Left renal cortex interstitium (tissue), 4 donors: ENCODE measurements at places on chromosomes 3 and 15. TPM values are rescaled to one million over a fixed set of nuclear protein-coding genes. Genes with fewer than 3 reads are reported as not detected.

DNA sequence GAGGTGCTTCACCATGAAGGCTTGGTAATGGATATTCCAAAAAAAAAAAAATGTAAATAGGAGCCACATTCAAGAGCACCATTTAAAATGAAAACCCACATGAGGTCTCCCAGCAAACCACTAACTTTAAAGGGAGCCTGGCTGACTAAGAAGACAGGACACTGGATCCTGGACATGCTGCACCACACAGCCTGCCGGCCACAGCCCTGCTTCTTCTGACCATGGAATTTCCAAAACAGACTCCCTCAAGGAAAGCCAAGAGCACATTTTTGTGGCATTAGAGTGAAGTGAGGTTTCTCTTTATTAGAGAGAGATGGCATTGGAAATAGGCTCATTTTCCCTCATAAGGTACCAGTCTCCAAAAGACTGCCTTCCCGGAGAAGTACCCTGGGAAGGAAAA, 113.9 kb downstream of the RORA start:
- DNase-seq = no peak

- no peak for DNase-seq
Observed at GRCh38 chr15:78284758-78285157, 14.7 kb downstream of the SKIC8 start.

GRCh38 chr3:127652246-127652995, 20.3 kb upstream of the ABTB1 start:
- no peak for DNase-seq

GRCh38 chr3:108001457-108001856, 89.4 kb downstream of the CD47 start:
- DNase-seq = no peak

- no peak for DNase-seq
Observed at GRCh38 chr3:129577925-129578786, 28.3 kb downstream of the PLXND1 start.

Gene GREM1
- 7.2 TPM for polyA plus RNA-seq

Gene ARHGAP31
- polyA plus RNA-seq = 15.4 TPM
